MV-4-11 (cell line): ENCODE measurements at places on chromosomes 2 and 18.
A peak's percentile ranks its signal among the peaks of the same experiment; 100 is the strongest.

DNA sequence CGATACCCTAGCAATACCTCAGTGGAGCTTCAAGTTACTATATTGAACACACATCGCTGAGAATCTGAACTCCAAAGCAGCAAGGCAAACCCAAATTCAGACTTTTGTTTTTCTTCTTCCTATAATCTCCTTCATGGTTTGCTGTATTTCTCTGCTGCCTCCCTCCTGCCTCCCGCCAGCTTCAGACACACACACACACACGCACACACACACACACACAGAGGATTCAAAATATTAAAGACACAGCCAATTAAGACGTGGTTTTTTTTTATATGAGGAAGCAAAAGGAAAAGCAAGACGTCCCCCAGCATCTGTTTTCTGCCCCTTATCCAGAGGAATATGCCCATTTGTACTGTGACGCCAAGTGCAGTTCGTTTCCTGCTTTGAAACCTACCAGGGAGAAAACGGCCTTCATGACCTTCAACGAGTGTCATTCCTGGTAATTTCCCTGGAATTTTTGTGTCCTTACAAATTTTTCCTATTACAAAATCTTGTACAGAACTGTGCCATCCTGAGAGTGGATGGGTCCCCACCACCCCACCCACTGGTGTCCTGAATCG lies 547.9 kb upstream of the ID2 start:
- no peak for DNase-seq

DNA sequence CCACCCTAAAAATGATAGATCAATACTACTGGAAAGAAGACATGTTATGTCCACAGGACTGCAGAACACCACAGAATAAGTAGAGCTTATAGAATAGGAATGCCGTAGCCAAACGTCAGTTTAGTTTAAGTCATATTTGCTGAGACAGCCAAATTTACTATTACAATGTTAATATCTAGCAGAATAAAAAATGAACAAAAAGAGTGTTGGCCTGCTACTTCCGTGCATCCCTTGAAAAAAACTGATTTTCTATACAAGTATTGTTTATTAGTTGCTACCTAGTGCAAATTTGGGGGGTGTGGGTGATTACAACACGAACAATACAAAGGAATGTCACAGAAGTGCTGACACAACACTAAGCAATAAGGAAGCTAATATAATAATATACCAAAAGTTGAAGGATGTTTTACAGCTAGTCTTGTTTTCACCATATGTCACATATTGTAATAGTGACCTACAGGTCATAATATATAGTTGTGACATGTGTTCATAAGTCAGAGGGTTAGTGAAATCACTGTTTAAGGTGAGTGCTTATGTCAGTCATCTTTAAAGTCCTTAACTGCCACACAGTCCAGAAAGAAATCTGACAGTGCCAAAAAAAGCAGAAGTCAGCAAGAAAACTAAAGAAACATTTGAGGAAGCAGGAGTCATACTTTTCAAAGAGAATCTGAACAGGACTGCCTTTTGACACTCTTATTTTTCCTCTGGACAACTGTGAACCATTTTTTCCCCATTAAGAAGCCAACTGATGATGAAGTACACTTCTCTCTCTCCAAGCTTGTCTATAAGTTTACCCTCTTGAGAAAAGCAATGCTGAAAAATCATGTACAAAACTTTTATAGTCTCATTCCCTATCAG lies 376.4 kb downstream of the ZEB2 start:
- DNase-seq = peak; percentile 60

DNA sequence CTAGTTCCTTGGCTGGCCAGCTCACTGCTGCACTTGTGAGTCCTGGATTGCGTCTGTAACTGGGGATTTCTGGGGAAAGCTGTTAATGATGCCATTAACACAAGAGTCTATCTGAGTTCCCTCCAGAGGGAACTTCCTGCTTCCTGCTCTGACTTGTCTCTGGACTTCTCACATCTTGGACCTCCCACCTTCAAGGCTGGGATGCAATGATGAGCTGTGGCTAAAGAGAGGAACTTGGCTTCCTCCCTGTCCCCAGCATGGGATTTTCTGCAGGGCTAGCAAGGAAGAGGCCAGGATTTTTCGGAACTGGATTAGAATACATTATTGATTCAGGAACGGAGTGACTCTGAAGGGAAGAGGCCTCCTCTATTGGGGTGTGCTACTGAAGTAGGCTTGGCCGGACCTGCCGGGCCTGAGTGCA lies 155.5 kb downstream of the CLIP4 start:
- no peak for DNase-seq

GRCh38 chr2:19682493-19682892 lies 219.3 kb downstream of the TTC32 start:
- no peak for DNase-seq

DNA sequence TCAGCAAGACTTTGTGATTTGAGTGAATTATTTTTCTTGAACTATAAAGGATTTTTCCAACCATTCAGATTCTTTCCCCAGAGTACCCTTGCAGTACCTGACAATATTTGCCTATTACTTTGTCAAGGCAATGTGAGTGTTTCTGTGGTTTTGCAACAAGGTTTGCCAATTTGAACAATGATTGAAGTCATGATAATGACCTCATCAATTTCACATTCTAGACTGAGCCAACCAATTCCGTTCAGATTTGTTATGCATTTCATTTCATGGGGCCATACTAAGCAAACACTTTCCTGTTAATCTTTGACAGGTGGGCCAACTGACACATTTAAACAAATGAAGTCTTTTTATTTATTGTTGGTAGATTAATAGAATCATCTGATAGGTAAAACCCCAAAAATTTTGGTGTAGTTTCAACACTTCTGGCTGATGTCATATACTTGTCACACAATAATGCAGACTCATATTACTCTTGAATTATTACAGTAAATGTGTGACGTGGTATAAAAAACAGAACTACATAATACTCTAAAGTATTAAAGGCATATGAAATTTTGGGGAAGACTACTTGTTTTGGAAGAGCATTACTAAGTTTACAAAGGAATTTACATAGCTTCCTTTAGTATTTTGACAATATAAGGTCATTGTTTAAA lies 526.4 kb downstream of the DPP10 start:
- no peak for DNase-seq
